ENCODE measurements at places on chromosomes 11 and 22. TPM values are rescaled to one million over a fixed set of nuclear protein-coding genes. Genes with fewer than 3 reads are reported as not detected.
A peak's percentile ranks its signal among the peaks of the same experiment; 100 is the strongest.

DNA sequence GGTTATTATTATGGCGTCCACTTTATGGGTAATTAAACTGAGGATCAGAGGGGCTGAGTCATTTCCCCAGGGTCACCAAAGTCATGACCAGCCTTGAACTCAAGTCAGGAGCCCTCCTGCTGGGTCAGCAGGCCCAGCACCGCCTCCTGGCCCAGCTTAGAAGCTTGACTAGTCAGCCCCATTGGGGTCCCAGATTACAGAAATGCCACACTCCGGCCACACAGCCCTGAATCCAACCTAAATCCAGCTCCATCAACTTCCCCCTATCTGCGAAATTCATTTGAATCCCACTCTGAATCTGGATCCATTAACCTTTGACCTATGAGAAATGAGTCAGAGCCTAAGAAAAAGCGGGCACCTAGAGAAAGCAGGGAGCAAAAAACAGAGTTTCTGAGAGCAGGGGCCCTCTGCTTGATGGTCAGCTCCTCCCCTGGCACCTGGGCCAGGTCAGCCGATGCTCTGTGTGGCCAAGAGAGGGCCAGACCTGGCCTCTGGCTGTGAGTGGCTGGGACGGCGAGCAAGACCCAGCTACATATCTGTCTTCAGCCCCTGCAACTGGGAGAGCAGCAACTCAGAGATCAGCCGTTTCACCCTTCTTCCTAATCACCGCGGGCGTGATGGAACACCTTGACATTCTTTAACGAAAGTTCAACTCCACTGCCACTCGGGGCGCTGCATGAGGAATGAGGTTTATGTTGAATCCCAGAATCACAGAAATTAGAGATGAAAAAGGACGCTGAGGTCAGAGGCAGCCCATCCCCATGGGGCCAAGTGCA lies 196.1 kb downstream of the TRIM29 start:
- DNase-seq: no peak

GRCh38 chr11:32671051-32671450 lies 87.4 kb downstream of the EIF3M start:
- no peak for DNase-seq

DNA sequence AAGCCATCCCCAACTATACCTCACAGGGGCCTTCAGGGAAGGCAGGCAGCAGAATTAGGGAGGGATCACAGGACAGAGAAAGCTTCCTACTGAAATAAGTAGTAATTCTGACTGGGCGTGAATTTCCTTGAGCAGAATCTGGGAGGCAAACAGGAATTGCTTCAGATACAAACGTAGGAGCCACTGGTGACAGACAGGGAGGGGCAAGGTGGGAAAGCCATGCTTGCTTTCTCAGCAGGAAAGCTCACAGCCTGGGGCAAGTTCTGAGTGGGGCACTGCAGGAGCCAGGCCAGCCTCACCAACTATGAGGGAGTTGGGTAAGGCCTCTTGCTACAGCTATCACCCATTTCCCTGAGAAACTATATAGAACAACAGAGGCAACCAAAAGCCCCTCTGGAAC lies 43.6 kb downstream of the ARHGAP32 start:
- DNase-seq: no peak

- no peak for DNase-seq
Measured at GRCh38 chr11:82980292-82980691, 78.8 kb downstream of the DDIAS start.

DNA sequence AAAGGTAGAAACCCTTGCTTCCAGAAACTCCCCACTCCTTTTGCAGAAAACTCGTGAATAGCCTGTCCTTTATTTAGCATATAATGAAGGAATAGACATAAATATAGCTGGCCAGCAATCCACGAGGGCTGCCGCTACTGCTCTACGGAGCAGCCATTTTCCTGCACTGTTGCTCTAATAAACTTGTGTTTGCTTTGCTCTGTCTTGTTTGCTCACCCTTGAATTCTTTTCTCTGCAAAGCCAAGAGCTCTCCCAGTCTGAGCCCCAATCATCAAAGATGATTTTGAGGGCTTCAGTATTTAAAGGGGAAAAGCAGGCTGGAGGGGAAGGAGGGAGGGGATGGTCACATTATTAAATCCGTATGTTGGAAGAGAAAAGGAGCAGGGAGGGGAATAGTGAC lies 16.6 kb upstream of the CHKA start:
- DNase-seq: no peak

- no peak for DNase-seq
Measured at GRCh38 chr11:94023856-94024255, 2.7 kb downstream of the HEPHL1 start.

- no peak for DNase-seq
Measured at GRCh38 chr11:60498399-60498798, 5.8 kb downstream of the MS4A12 start.

DNA sequence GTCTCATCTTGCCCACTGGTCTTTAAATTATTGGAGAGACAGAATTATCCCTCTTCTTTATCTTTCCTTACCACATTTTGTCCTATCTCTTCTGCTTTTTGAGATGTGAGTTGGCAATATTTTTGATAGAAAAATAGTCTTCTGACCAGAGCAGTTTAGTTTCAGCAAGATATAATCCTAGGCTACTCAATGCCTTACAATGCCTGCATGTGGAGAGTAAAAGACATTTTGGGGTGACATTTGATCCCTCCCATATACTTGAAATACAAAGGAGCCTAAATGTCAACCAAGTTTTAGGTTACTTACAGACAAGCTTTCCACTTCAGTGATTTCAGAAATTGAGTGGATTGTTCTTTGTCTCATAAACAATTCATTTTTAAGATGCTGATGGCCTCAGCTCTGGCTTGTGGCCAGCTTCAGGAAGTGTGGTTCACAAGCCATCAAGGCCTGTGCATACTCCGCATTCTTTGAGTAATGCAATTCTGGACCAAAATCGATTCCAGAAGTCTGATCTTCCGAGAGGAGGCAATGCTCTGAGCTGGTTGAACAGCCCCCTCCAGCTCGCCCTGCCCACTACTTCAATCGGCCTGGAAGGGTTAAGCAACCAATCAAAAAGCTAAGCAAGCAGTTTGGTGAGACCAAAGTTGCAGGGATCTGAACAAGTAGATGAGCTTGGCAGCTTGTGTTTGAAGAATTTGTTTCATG lies 274.4 kb downstream of the BLID start:
- no peak for DNase-seq

Gene OR4A16
- not detected for total RNA-seq

DNA sequence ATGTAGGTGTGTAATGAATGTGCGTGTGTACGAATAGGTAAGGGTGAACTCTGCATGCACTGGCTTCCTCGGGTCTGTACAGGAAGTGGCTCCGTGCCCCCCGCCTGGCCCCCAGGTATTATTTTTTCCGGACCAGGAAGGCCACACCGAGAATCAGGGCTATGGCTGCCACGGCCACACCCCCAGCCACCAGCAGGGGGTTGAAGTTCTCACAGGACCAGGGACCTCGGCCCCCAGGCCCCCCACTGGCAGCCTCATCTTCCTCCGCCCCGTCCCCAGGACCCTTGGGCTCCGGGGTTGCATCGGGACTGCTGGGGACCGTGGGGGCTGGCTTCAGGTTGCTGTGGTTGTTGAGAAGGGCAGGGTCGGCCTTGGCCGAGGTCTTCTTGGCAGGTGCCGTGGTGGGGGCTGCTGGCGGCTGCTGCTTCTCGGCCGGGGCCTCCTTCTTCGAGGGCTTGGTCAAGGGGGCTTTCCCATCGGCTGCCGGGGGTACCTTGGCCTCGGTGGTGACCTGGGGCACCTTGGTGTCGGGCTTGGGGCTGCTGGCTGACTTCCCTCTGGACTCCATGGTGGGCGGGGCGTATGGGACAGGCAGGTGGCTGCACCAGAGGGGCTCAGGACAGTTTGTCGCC lies 1.8 kb downstream of the CEND1 start:
- no peak for DNase-seq

DNA sequence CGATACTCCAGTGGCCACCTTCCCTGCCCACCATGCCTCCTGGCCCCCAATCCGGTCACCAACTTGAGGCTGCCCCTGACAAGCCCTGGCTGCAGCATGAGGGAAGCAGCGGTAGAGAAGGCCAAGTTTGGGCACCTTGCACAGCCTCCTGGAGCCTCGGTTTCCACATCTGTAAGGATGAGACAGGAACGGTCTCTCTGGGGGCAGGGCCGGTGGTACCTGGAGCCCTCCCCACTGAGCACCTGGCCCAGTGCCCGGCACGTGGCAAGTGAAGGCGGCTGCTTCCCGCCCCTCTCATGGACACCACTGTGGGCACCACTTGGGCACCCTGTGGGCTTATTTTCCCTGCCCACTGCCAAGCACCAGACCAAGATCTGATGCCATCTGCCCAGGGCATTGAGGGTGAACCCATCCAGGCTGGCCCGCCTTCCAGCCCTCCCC lies 77.8 kb downstream of the CDKN1C start:
- no peak for DNase-seq

Gene KCTD21
- 3.3 TPM for total RNA-seq

DNA sequence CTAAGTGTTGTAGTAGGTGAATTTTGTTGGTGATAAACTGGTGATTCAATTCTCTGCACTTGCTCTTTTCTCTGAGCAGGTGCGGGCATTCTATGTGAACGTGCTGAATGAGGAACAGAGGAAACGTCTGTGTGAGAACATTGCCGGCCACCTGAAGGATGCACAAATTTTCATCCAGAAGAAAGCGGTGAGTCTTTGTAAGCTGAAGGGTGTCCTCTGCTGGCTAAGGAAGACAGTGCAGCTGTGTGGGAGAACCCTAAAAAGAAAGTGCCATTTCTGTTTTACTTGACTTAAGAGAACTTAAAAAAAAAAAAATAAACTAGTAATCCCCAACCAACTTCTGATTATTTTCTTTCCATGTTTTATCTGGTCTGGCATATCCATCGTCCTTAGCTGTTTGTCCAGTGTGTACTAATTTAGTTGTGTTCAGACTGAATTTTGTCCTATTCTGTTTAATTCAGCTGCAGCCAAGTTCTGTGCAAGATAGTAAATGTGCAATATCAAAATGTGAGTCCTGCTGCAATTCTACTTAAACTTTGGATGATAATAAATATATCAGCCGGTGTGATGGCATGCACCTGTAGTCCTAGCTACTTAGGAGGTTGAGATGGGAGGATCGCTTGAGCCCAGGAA lies 29.6 kb downstream of the CAT start:
- peak; percentile 29 for DNase-seq

DNA sequence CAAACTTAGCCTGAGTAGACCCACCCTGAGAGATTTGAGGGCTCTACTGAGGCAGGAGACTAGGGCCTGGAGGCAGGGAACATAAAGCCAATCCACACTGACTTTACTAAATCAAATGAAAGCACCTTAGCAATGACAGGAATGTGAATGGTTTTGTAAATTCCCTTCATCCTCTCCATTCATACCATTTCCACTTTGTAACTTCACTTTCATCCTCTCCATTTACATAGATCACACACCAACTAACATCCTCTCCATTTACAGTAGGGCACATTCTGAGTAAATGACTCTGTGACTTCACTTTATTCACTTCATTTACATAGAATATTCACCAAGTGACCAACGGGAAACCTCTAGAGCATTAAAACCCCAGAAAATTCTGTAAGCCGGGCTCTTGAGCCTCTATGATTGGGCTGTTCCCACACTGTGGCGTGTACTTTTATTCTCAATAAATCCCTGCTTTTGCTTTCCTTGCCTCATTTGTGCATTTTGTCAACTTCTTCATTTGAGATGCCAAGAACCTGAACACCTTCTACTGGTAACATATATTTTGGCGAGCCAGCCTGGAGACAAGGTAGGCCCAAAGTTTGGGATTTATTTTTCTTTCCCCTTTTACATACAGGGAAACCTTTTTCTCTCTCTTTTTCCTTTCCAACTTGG lies 82.9 kb downstream of the PIWIL4 start:
- no peak for DNase-seq

DNA sequence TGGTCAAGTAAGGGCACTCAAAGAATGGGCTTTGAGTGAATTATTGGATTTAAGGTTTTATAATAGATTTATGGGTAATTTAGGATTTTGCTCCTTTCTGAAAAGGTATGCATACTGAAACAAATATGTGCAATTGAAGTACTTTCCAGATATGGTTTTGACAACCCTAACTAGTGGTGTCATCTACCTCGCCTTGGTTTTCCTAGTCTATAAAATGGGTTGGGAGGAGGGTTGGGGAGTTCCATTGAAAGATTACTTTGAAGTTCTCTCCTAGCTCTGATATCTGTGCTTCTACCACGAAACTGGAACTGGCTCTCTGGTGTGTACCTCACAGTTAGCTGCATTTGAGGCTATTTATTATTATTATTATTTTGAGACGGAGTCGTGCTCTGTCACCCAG lies 431 bp upstream of the SPTBN2 start:
- no peak for DNase-seq

Gene SLC7A4
- 0.41 TPM for total RNA-seq

- no peak for DNase-seq
Measured at GRCh38 chr22:40673017-40673416, 6.3 kb upstream of the MCHR1 start.

DNA sequence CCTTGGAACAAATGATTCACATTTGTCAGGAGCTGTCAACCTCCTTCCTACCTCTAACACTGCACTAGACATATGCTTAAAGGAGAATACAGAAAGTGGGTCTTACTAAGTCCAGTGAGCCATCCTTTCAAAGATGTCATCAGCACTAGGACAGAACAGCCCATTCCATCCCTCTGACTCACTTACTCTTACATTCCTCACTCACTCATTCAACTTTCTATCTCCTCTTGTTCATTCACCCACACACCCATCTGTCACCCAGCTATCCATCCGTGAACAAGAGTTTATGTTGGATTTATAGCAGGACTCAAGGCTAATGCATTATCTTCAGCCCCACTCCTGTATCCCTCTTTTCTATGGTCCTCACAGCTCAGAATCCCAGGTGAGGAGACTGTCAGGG lies 9.1 kb downstream of the INSC start:
- no peak for DNase-seq

Gene BTBD18
- not detected for total RNA-seq

Gene TEX54
- not detected for total RNA-seq

DNA sequence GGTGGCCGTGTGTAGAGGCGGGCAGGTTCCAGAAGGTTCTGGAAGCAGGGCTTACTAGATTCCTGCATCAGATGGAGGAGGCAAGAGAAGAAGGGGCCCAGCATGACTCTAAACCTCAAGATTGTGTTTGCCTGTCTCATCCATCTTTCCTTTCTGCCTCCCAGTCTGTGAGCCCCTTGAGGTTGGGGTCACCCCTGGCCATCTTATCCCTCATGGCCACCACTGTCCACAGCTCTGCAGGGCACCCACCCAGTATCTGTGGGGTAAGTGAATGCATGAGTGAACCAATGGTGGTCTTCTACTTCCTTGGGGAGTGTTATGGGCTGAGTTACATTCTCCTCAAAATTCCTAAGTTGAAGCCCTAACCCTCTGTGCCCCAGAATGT lies 79.3 kb downstream of the MYEOV start:
- no peak for DNase-seq

Gene CALCA
- 0.29 TPM for total RNA-seq

GRCh38 chr22:20637750-20638506 lies 130.5 kb downstream of the MED15 start:
- DNase-seq: no peak

- no peak for DNase-seq
Measured at GRCh38 chr11:116873381-116873780, 36.0 kb upstream of the APOA1 start.
